Thyroid gland (tissue), 4 donors: ENCODE measurements at places on chromosomes 12 and 14.
A peak's percentile ranks its signal among the peaks of the same experiment; 100 is the strongest.

GRCh38 chr12:107775093-107775721 lies 703 bp downstream of the ASCL4 start:
- H3K27ac ChIP-seq: no peak overlapping the region
- peaks cover 23% of the 10 kb centered on the region for H3K27me3 ChIP-seq
- peaks cover 5% of the 10 kb centered on the region for H3K4me1 ChIP-seq
- no peak for DNase-seq

GRCh38 chr12:67910360-67911274 lies 78.6 kb upstream of the IFNG-AS1 start:
- H3K36me3 ChIP-seq: no peaks in the 10 kb centered on the region
- no peak for DNase-seq
- no peaks in the 10 kb centered on the region for H3K27me3 ChIP-seq
- no peak overlapping the region for H3K4me3 ChIP-seq
- no peak overlapping the region for H3K27ac ChIP-seq
- H3K4me1 ChIP-seq: no peaks in the 10 kb centered on the region

- H3K27ac ChIP-seq: no peak overlapping the region
- peaks cover 13% of the 10 kb centered on the region for H3K4me1 ChIP-seq
- no peaks in the 10 kb centered on the region for H3K27me3 ChIP-seq
- H3K4me3 ChIP-seq: no peak overlapping the region
- H3K36me3 ChIP-seq: no peaks in the 10 kb centered on the region
Measured at GRCh38 chr14:90491221-90491885, 94.5 kb downstream of the CALM1 start.

DNA sequence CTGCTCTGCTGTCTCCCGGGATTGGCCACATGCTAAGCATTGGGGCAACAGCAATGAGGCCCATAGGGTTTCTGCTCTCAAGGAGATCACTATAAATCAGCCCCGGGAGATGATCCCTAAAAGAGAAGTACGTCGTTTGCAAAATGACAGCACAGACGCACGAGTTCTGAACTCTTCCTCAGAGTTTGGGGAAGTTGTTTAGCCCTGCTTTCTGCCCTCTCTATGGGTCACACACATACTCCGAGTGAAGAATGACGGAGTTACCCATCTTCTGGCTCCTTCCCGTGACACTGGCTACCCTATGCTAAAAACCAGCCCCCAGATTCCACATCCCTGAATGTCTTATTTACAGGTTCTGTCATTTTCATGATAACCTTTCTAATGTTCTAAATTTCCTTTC lies 258.0 kb upstream of the PLEKHG7 start:
- no peaks in the 10 kb centered on the region for H3K36me3 ChIP-seq
- H3K4me1 ChIP-seq: no peaks in the 10 kb centered on the region
- no peaks in the 10 kb centered on the region for H3K27me3 ChIP-seq

DNA sequence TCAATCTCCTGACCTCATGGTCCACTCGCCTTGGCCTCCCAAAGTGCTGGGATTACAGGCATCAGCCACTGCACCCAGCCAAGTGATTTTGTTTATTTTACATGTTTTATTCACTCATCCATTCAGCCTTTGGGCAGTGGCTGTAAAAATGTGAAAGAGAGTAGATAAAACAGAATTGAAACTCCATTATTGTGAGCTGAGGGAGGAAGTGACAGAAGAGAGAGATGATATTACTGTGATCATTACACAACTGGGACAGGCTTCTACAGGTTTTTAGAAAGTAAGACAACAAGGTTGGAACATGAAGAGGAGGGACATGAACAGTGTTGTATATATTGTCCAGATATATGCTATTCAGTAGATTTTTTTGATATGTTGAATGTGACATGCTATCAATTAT lies 25.0 kb downstream of the CREBL2 start:
- H3K27ac ChIP-seq: no peak overlapping the region
- DNase-seq: no peak
- H3K4me1 ChIP-seq: no peaks in the 10 kb centered on the region
- peaks cover 25% of the 10 kb centered on the region for H3K36me3 ChIP-seq
- H3K4me3 ChIP-seq: no peak overlapping the region

DNA sequence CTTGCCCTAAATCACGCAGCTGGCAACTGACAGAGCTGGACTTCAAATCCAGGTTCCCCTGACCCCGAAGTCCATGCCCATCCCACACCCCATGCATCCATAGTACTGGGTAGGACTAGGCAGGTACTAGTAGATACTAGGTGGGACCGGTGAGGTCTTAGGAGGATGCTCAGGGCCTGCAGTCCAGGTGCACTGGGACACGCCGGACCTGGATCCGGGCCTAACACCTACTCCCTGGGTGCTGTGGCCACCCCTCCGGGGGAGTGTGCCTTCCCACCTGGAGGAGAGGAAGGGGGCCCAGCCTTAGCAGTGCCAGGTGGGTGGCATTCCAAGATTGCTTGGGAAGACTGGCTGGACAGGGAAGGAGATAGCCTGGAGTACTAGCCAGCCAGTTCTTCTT lies 64.8 kb downstream of the CACNA1C start:
- peaks cover 9% of the 10 kb centered on the region for H3K4me1 ChIP-seq
- no peak for DNase-seq
- H3K27ac ChIP-seq: no peak overlapping the region
- no peak overlapping the region for H3K4me3 ChIP-seq
- no peaks in the 10 kb centered on the region for H3K36me3 ChIP-seq

- H3K27ac ChIP-seq: peak overlapping the region; percentile 69
- H3K4me1 ChIP-seq: peaks cover 11% of the 10 kb centered on the region
- no peak overlapping the region for H3K4me3 ChIP-seq
Measured at GRCh38 chr14:31084385-31084784, 58.2 kb upstream of the STRN3 start.

- H3K27ac ChIP-seq: no peak overlapping the region
- H3K4me3 ChIP-seq: no peak overlapping the region
- H3K4me1 ChIP-seq: no peaks in the 10 kb centered on the region
Measured at GRCh38 chr14:86505808-86506207, 975.9 kb downstream of the FLRT2 start.

DNA sequence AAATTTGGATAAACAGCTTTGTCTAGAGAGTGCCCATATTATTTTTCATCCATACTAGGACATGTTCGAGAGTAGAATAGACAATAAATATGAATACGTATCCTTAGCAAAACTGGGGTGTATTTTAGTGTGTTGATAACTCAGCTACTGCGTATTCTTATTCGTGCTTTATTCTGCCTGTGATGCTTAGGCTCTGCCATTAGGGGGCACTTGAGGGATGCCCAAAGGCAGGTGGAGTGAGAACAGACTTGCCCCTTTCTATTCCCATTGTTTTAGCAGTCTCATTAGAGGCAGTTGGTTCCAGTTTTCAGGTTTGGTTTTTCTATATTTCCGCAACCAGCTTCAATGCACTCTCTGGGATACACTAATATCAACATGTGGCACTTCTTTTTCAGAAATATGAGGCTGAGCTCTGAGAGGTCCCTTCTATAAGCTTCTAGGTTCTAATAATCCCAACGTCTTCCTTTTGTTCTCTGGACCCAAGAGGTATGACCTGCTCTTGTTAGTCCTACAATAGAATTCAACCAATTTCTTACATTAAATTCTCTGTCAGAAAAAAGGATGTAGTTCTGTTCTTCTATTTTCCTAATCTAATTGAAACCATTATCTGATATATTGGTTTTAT lies 985.7 kb upstream of the FBXO33 start:
- DNase-seq: peak; percentile 59
- no peak overlapping the region for H3K4me3 ChIP-seq
- no peaks in the 10 kb centered on the region for H3K4me1 ChIP-seq
- H3K36me3 ChIP-seq: no peaks in the 10 kb centered on the region

- no peak overlapping the region for H3K4me3 ChIP-seq
- DNase-seq: no peak
- H3K27ac ChIP-seq: no peak overlapping the region
- H3K4me1 ChIP-seq: no peaks in the 10 kb centered on the region
- H3K27me3 ChIP-seq: no peaks in the 10 kb centered on the region
Measured at GRCh38 chr12:113006641-113007040, 28.3 kb downstream of the OAS2 start.

DNA sequence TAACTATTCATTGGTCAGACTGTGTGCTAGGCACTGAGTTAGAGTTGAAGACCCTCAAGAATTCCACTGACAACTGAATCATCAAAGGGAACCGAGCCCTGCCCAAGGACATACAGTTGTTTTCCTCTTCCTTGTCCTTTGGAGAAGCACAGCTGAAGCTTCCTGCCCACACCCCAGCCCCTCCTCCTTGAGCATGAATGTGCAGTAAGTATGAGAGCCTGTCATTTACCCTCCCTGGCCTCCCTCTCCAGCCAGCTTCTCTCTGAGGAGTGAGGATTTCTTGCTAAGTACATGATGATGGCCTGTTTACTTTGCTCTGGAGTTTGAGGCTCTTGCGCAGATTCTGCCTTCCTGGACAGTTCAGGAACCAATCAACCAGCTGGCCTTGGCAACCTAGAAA lies 235.2 kb downstream of the CACNA1C start:
- H3K4me1 ChIP-seq: peaks cover 12% of the 10 kb centered on the region
- no peak for DNase-seq
- H3K27me3 ChIP-seq: no peaks in the 10 kb centered on the region
- no peak overlapping the region for H3K4me3 ChIP-seq
